ENCODE measurements at places on chromosomes 4 and X.

DNA sequence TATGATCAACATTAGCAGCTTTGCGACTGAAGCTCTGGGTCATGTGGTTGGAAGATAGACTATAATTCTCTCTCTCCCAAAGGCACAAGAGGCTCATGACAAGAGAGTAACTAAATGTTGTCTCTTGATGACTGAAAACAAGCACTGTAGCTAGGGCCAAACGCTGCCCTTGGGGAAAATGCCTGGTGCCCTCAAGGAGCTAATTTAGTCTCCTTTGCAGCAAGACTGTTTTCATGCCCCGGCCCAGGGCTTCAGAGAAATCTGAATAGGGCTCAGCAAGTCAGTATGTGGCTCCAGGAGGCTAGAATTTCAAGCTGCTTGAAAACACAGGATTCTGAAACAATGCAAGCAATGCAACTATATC is 411.9 kb downstream of the GPAT3 start:
- no peak for DNase-seq

- no peak for DNase-seq
Measured at GRCh38 chrX:132406106-132406505, 82.7 kb downstream of the MBNL3 start.

GRCh38 chr4:176376032-176376614 is 56.4 kb downstream of the SPCS3 start:
- DNase-seq = no peak

DNA sequence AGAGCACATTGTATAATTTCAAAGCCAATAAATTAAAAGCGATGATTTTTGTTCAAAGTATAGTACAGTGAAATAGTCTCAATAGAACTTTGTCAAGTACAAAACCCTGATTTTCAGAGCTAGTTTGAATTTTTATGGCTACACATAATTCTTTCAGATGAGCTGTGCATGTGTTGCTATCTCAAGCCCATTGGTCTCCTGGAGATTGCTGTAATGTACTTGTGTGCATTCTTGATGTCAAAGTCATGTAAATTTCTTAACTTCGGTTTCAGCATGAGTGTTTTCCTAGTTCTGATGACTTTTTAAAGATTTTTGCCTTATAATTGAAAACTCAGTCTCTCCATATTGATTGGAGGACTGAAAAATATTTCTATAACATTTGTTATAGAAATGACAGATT is 200.8 kb downstream of the CEP135 start:
- DNase-seq = no peak

DNA sequence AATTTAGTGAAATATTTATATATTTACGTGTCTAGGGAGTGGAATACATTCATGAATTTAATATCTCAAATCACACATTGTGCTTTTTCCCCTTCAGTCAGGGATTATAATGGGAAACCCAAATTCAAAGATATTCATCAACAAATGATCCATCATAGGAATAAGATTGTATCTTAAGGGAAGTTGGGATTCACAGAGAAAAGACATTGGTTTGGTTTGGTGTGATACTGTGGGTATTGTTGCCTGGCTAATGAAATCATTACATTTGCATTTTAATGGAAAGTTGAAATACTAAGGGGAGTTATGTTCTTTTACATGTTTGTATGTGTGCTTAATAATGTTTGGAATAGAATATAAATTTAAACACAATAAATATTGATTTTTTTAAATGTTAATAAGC is 1.7 kb downstream of the TET2 start:
- DNase-seq = no peak

DNA sequence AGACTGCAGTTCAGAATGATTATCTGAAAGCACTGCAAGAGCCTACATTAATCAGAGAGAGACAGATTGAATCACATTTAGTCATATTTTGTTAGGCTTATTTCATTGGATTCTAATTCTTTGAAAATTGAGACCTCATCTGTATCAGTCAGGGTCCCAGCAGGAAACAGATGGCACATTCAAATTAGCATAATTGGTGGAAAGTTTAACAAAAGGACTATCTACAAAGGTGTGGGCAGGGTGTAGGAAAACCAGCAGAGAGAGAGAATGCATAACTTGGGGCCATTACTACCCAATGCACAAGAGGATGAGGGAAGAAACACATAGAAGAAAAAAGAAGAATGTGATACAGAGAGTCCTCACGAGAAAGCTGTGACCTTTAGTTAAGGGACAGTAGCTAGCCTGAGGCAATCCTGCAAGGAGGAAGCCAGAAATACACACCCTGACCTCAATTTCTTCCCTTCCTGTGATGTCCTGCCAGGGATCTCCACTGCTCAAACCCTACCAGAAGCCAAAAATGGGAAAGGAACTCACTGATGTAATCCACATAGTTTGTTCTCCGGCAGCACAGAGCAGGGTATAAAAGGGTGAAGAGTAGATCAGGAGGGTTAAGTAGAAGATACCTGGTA is 17.7 kb upstream of the XKRX start:
- no peak for DNase-seq

DNA sequence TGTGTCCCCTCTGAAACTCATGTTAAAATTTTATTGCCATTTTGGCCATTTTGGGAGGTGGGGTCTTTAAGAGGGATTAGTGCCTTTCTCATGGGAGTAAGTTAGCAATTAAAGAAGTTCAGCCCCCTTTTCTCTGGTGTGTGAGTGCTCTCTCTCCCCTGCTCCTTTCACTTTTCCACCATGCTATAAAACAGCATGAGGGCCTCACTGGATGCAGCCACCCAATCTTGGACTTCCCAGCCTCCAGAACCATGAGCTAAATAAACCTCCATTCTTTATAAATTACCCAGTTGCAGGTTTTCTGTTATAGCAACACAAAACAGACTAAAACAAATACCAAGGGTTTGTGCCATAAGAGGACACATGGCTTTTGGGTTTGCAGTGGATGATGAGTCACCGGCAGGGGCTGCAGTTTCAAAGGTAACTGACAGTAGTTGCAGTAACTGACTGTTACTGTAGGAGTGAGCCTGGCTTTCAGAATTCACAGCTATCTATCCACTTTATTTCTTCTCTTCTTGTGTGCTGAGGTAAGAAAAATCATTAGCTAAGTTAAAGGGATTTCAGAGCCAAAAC is 121.5 kb downstream of the PPEF1 start:
- peak; percentile 4 for DNase-seq

DNA sequence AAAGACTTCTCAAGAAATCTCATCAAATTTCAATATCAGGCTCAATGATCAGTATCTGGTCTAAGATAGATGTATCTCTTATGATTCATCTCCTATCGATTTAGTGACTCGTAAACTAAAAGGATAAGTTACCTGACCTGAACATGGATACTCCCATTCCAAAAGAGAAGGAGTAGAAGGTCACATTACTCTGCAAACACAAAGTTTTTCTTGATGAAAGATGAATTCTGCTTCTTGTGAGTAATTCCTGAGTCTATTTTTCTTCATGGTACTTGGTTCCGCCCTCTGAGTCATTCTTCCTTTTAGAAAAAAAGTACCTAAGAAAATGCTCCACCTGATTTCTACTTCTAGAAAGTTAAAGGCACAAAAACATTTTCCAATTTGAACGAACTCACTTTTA is 223.1 kb upstream of the SLIT2 start:
- DNase-seq = no peak

GRCh38 chr4:122749704-122750454 is 17.4 kb downstream of the BBS12 start:
- DNase-seq = no peak

- DNase-seq = no peak
Measured at GRCh38 chrX:65045001-65045400, 68.8 kb upstream of the ZC4H2 start.

DNA sequence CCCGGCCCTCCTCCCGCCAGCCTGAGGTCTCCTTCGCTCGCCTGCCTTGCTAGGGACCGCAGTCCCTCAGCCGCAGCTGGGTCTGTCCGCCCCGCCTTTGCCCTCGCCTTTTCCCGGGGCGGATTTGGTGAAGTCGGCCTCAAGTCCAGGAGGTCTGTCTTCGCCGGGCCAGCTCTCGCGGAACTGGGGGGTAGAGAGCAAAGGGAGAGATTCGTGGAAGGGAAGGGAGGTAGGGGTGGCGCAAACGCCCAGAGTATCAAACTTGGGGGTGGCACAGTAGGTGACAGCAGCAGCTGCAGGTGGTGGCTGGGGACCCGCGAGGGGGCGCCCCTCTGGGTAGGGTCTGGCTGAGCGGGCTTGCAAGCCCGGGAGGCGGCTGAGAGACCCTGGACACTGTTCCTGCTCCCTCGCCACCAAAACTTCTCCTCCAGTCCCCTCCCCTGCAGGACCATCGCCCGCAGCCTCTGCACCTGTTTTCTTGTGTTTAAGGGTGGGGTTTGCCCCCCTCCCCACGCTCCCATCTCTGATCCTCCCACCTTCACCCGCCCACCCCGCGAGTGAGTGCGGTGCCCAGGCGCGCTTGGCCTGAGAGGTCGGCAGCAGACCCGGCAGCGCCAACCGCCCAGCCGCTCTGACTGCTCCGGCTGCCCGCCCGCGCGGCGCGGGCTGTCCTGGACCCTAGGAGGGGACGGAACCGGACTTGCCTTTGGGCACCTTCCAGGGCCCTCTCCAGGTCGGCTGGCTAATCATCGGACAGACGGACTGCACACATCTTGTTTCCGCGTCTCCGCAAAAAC is at the start of gene NPY2R:
Gene NPY2R (plus strand): TSS at position 379 of the 797 bp plus-strand sequence. CDS start 5,304 bp downstream, outside the sequence.
- no peak for DNase-seq

DNA sequence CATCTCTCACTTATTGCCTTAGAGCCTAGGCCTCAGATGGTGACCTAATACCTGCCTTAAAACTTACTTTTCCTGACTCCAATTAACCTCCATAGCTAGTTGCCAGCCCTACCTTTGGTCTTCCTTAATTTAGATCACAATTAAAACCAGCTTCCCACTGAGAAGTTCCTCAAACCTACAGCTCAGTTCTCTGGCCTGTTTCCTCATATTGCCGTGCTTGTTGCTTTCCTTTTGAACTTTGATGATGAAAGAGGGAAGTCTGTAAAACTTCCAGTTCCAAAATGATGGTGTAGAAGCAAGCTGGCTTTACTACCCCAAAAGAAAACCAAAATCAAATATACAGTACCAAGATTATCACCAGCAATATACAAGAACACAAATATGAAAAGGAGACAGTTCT is 28.9 kb upstream of the CAMK2D start:
- no peak for DNase-seq

DNA sequence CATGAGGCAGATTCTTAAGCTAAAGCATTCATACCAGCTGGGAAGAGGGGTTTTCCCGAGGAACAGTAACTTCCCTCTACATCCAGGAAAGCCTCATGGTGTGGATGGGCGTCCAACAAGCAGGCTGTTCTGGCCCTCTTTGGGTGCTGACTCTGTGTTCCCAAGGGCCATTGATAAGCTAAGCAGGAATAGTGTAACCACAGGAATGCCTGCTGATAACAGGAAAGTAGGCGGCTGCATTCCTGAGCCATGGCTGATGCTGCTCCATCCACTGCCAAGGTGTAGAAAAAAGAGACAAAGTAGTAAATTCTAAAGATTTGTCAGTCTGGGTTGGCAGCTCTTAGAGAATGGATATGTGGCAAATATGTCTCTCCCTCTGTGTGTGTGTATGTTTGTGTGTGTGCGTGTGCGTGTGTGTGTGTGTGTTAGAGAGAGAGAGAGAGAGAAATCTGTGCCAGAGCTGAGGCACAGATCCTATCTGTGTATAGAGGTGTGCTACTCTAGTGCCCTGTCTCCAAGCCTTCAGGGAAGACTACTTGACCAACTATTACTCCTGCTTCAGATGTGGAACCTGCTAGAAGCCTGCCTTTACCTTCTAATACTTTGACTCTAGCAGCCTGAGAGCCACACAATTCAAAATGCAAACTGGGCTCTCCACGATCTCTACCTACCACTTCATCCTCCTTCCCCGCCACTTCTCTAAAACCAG is 353.1 kb upstream of the NR3C2 start:
- DNase-seq = no peak

DNA sequence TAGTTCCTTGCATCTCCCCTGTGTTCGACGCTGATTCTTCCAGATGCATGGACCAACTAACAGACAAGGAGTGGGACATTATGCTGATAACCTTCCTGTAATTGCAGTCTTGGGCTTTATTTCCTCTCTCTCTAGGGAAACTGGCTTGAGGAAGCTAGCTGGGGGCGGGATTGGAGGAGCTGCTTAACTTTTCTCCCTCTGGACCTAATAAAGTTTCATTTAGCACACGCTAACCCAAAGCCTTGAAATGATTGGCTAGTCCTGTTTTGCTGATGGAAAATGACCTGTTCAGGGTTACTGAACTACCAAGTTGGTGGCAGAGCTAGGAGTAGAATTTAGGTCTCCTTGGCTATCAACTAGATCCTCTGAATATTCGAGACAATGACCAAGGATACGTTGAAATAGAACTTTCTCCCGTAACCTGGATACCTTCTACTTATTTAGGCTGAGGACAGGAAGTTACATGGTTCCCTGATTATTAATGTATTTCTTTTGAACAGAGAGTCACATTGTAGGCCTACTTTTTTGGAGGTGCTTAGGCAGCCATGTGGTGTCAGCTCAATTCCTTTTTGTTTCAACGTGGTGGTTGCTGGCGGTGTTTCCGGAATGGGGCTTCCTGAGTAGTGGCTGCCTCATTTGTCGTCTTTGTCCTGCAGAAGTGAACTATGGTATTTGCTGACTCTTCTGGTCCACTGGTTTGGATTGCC is 2.0 kb downstream of the PGK1 start:
- peak; percentile 49 for DNase-seq

All from RPMI8226 (cell line).